ENCODE measurements at places on chromosomes 4 and X.

GRCh38 chr4:40583850-40584439, 45.7 kb downstream of the RBM47 start:
- no peak for DNase-seq

- no peak for DNase-seq
Observed at GRCh38 chr4:146507632-146508031, 14.1 kb downstream of the SLC10A7 start.

DNA sequence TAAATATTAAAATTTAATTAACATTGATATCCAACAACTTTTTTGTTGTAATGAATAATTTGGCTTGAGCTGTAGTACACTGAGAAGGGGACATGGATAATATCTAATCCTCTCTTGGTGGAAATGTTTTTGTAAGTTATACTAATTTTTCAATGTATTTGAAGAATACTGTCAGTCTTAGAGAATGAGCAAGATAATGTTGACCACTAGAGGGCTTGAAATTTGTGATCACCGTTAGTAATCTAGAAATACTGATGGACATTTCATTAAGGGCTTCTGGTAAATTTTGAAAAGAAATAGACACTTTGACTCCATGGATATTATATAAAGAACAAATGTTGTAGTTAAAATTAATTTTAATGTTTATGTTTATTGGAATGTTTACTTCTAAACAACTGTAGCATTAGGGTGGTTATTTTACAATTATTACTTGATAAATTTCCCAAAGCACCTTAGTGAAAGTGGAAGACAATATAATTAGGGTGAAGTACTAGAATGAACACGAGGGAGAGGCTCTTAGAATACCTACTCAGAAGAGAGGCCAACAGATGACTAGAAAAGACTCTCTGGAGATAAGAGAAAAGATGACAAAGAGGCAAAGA, 20.0 kb upstream of the CAMK2D start:
- no peak for DNase-seq

- no peak for DNase-seq
Observed at GRCh38 chr4:174578366-174578765, 56.1 kb upstream of the HPGD start.

- peak; percentile 84 for DNase-seq
Observed at GRCh38 chrX:85003655-85004244, at the start of gene APOOL. TSS of gene APOOL (plus strand) at chrX:85003877. CDS start at chrX:85003913, 36 bp downstream.

- DNase-seq = no peak
Observed at GRCh38 chr4:23942471-23942870, 52.6 kb upstream of the PPARGC1A start.

GRCh38 chrX:72216973-72217372, 21.9 kb downstream of the ERCC6L start:
- no peak for DNase-seq

GRCh38 chr4:140096483-140096861, 57.5 kb downstream of the MAML3 start:
- no peak for DNase-seq

DNA sequence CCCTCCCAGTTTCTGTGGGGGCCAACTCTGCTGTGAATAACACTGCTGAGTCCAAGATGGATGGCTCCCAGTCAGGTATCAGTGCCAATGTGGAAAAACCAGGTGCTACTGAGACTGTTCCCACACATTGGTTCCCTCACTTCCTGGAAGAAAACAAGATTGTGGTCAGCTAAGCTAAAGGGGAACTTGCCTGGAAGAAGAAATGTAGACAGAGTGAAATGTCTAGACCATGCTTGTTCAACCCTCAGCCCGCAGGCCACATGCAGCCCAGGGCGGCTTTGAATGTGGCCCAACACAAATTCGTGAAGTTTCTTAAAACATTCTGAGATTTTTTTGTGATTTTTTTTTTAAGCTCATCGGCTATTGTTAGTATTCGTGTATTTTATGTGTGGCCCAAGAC, 28.6 kb upstream of the UTP14A start:
- no peak for DNase-seq

DNA sequence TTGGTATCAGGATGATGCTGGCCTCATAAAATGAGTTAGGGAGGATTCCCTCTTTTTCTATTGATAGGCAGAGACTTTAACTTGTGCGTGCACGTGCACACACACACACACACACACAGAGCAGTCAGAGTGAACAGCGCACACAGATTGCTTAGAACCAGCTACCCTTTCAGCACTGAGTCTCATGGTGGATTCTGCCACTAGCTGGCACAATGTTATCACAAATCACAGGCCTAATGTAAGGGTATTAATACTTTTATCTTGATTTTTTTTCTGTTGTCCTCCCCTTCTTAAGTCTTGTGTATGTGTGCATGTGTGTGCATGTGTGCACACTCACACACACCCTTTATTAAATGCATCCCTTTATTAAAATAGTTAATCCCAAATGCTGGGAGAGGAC, 53.2 kb downstream of the HADH start:
- no peak for DNase-seq

- no peak for DNase-seq
Observed at GRCh38 chrX:81202943-81203342, 1.0 kb downstream of the SH3BGRL start.

- DNase-seq = no peak
Observed at GRCh38 chrX:101347859-101348451, 587 bp downstream of the TIMM8A start.

- DNase-seq = no peak
Observed at GRCh38 chrX:9555354-9555753, 90.5 kb downstream of the TBL1X start.

- DNase-seq = no peak
Observed at GRCh38 chr4:92235731-92236130, 68.0 kb upstream of the GRID2 start.

- no peak for DNase-seq
Observed at GRCh38 chrX:103151799-103152198, 58.9 kb upstream of the NXF3 start.

DNA sequence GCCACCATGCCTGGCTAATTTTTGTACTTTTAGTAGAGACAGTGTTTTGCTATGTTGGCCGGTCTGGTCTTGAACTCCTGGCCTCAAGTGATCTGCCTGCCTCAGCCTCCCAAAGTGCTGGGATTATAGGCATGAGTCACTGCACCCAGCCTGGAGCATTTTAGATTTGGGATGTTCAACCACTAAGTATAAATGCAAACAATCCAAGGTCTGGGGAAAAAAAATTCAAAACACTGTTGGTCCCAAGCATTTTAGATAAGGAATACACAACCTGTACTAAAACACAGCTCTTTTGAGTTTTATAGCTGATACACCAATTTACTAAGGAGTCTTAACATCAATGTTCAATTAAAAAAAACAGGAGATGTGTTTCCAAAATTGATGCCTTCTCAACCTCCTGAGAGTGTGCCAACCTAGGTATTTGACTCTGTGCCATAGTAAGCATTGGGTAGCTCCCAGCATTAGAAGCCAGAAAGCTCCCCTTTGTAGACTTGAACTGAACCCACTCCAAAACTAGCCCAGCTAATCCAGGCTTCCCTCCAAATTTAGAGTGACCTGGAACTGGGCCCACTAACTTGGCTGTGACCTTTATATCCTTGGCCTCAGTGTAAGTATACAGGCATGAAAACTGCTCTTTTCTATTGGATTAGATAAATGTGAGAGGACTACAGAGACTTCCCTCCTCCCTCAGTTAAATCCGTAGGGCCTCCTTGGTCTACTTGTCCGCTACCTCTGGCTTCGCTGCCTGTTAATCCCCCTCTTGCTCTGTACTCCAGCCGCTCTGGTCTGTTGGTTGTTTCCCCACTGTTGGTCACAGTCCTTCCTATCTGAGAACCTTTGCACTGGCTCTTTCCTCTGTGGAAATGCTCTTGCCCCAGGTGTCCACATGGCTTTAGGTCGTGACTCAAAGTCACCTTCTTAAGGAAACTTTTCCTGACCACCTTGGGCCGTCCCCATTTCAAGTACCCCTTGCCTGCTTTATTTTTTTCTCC, 77.6 kb downstream of the CCKAR start:
- DNase-seq = no peak

All from WTC11 (cell line).